ENCODE measurements at places on chromosomes 13 and 19.

DNA sequence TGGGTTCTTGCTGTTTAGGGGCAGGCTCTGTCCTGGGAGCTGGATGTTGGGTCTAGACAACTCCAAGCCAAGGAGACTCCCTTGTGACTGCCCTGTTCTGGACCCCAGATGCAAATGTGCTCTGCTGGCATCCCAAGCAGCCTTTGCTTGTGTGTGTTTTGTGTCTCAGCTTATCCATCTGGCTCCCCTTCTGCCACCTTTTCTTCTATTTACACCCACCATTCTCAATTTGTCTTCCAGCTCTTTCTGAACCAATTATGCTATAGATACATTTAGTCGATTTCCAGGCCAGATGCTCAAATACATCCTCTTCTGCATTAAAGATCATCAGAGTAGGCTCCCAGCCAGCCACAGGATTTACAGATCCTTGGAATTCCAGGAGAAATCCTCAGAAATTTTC lies 115.0 kb upstream of the SLC7A1 start:
- no peak for DNase-seq

DNA sequence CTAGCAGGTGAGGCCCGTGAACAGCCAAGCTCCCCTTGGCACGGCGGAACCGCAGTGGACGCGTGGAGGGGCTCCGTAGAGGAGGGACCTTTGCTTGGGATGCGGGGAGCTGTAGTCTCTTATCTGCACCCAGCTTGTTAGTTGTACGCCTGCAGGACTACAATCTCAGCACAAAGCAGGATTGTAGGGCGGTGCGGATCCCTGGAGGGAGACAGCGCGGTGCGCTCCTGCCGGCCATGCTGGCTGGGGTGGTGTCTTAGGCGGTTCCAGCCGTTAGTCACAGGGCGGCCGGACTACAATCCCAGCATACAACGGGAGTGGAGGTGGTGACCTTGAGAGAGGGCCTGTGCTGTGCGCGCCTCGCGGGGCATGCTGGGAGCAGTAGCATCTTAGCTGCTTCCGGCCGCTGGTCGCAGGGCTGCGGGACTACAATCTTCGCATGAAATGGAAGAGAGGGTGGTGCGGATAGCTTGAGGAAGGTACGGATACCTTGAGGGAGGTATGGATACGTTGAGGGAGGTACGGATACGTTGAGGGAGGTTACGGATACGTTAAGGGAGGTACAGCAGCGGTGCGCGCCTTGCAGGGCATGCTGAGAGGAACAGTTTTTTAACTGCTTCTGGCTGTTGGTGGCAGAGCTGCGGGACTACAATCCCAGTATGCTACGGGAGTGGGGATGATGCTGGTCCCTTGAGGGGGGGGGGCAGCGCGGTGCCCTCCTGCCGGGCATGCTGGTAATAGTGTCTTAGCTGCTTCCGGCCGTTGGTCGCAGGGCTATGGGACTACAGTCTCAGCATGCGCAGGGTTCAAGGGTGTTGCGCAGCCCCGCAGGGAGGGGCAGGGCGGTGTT lies 1419.1 kb downstream of the UQCRFS1 start:
- DNase-seq: peak; percentile 97

- peak; percentile 22 for DNase-seq
These were observed 153.1 kb downstream of the LACC1 start for GRCh38 chr13:44032802-44033201.

DNA sequence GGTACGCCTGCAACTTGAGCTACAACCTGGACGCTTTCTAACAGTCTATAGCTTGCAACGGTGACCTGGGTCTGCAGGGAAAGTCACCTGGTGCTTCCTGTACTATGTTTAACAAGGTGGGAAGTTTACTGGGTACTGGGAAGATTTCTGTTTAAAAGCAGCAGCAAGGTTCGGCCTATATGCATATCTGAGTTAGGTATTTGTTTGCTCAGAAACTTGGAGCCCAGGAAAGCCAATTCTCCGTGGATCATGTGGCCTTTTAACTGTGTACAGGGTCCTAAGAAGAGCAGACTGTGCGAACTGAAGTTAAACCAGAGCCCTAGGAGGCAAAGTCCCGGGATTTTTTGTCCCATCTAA lies 103.1 kb downstream of the STK24 start:
- DNase-seq: no peak

DNA sequence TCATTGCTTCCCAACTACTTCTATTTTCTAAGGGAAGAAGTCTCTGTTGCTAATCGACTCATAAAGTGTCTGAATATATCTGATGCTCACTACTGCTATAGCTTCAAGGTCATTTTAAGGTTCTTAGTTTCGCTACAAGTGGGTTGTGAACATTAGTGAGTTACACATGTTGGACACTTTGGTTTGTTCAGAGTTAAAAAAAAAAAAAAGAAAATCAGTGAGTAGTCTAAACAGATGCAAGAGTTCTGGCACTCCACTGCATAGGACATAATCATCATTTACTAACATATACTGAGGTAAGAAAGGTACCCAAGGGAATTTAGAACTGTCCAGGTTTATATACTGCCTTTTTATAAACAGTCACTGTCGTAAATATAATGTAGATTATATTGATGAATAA lies 108.8 kb downstream of the KLF12 start:
- no peak for DNase-seq

DNA sequence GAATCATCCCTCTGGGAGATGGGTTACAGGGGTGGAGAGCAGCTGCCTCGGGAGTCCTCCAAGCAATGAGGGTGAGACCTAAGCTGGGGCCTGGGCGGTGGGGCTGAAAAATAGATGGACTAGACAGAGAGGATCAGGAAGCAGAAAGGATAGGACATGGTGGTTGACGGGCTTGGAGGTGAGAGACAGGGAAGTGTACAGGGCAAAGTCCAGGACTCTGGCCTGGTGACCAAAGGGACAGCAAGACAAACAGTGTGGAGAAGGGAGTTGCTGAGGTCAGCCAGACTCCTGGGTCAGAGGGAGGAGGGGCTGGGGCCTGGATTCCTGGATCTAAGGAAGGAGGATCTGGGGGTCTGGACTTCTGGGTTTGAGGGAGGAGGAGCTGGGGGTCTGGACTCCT lies 5.5 kb downstream of the PHLDB3 start:
- DNase-seq: no peak
